ENCODE measurements at places on chromosomes 1 and 21. TPM values are rescaled to one million over a fixed set of nuclear protein-coding genes. Genes with fewer than 3 reads are reported as not detected.

DNA sequence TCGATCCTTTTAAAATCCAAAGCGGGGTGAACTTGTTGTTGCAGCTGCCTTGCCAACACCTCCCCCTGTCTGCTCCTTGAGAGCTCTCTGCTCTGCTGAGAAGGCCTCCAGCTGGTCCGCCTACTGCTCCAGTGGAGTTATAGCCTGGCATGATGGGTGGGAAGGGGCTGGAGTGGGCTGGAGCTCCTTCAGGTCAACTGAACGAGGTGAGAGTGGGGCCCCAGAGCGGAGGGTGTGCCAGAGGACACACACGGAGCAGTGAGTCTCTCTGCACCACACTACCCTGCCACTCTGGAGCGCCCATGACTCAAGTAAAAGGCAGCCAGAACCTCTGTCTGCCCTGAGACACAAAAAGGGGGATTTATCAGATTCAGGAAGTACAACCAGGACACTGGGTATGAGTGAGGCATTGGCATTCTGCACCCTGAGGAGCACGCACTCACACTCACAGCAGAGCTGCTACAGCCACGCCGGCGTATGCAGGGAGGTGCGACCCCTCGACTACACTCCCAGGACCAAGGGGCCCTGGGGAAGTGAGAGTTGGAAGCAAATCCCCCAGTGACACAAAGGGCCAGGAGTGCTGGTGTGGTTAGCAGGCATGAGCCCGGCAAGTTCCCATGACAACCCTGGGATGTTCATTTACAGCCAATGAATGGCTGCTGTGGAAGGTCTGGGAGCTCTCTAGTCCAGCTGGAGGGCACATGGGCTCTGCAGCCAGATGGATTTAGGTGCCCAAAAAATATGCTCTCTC is 28.0 kb upstream of the EVA1B start:
- no peak for DNase-seq

DNA sequence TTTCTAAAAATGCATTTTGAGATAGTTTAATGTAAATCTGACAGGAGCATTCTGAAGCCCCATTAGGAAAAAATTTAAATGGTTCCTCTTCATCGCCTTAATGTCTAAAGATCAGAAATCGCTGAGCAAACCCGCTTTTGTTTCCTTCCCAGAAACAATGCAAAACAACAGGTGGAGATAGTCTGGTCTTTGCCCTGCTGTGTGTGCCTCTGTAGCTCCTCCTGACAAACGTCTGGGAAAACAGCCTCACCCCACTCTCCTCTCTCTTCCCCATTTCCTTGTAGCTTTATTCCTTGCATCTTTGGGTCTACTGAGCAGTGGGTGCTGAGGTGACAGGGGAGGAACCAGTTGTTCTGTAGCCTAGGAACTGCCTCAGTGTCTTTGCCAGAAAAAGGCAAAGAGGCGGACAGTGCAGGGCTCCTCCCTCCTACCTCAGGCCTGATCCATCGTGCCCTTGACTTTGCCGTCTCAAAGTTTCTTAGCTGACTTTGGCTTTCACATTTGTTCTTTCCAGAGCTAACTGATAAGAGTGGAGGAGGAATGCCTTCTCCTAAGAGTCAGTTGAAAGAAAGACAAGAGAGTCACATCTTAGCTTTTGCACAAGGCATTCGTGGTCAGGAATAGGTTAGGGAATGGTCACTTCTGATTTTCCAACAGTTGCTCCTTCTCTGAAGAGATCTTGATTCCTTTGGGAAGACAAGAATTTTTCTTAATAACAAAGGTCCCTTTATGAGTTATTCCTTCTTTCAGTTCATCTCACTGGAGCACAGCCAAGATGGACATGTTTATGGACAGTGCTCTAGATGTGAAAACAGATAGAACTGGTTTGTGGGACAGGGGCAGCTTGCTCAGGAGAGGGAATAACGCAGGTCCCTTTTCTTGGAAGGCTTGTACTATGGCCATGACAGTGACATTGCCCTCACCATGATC is 24.9 kb downstream of the SYT11 start:
- peak; percentile 20 for DNase-seq

DNA sequence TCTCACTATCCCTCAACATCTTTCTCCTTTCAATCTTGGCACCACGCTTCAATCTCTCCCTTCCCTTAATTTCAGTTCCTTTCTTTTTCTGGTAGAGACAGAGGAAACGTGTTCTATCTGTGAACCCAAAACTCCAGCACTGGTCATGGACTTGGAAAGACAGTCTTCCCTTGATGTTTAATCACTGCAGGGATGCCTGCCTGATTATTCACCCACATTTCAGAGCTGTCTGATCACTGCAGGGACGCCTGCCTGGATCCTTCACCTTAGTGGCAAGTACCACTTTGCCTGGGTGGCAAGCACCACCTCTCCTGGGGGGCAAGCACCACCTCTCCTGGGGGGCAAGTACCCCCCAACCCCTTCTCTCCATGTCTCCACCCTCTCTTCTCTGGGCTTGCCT is 27.8 kb downstream of the SELL start:
- DNase-seq, result no peak

- DNase-seq, result no peak
Observed at GRCh38 chr1:166944186-166944967, 31.0 kb downstream of the ILDR2 start.

- DNase-seq, result no peak
Observed at GRCh38 chr1:211524521-211524920, 32.6 kb upstream of the RD3 start.

DNA sequence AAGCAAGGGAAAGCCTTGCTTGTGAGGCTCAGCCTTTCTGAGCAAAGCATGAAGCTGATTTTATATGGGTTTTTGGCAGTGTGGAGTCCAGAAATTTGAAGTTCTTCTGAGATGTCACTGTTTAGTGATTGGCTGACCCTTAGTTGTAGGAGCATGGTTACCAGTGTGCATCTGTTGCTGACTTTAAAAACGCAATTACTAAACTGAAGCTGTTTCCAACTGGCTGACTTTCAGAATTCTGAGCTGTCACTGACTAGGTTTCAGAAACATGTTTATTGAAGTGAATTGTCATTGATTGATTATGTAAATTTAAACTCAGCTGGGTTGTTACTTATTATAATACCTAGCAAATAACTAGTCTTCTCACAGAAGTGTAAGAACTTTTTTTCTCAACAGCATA is 89.4 kb downstream of the PDE4B start:
- DNase-seq, result no peak

GRCh38 chr1:53220171-53220961 is at the start of gene CZIB:
CZIB (minus strand) TSS chr1:53220634; CDS start chr1:53220575, 59 bp downstream.
- DNase-seq, result peak; percentile 95

DNA sequence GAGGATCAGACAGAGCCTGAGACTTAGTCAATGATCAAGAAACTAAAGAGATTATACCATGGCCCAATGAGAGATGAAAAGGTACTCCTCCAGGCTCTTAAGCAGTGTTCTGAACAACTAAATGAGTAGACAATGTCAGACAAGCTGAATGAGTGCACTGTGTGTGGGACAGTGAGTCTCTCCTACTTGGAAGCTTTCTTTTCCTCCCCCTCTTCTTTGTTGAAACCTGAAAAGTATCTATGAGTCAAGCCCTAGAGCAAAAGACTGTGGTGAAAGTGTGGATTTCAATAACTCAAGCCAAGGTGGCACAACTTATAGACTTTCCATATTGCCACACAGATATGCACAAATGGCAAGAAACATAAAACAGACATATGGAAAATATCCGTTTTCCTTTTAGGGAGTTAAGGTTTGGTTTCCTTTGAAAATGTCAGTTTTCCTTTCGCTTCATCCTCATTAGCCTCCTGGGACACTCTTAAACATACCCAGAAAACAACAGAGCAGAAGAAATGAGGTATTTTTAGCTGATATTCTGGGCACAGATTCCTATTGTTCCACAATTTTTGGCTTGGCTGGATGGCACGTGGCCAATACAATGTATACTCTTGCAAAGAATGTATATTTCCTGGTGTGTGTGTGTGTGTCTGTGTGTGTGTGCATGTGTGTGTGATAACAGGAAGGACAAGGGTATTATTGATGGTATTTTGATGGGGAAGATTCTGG is 96.6 kb downstream of the LMX1A start:
- no peak for DNase-seq

DNA sequence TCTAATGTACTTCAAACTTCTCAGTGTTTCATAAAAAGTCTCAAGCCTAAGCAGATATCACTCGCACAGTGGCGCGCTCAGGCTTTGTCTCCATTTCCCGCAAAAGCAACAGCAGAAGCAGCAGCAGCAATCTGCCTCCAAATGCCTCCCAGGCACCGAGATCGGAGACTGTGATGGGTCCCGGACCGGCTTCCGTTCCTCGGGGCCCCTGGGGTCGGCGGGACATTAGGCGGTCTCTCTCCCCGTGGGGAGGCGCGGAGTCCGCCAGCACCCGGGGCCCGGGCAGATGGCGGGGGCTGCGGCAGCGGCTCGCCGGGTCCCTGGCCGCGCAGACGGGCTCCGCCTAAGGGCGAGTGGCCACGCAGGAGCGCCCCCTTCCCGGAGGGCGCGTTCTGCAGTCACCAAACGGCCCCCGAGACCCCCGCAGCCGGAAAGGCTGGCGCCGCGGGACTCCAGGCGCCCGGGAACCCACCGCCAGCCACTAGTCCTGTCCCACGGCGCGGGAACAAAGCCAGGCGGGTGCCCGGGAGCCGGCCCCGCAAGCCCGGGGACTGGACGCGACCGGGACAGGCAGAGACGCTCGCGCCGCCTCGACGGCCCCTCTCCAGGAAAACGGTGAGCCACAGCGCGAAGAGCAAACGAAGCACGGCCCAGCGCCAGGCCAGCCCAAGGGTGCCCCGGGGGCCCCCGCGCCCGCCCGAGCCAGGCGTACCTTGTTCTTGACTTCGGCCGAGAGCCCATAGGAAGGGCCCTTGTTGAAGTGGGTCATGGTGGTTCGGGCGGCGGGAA is 590 bp downstream of the CNN3 start:
- peak; percentile 60 for DNase-seq

- DNase-seq, result no peak
Observed at GRCh38 chr1:167832693-167833092, 81.2 kb downstream of the ADCY10 start.

- DNase-seq, result no peak
Observed at GRCh38 chr1:170520601-170521000, 11.4 kb upstream of the GORAB start.

GRCh38 chr1:240190881-240191401 is 99.3 kb downstream of the FMN2 start:
- DNase-seq, result no peak

- DNase-seq, result no peak
Observed at GRCh38 chr1:119546641-119547040, 39.6 kb downstream of the HSD3B1 start.

DNA sequence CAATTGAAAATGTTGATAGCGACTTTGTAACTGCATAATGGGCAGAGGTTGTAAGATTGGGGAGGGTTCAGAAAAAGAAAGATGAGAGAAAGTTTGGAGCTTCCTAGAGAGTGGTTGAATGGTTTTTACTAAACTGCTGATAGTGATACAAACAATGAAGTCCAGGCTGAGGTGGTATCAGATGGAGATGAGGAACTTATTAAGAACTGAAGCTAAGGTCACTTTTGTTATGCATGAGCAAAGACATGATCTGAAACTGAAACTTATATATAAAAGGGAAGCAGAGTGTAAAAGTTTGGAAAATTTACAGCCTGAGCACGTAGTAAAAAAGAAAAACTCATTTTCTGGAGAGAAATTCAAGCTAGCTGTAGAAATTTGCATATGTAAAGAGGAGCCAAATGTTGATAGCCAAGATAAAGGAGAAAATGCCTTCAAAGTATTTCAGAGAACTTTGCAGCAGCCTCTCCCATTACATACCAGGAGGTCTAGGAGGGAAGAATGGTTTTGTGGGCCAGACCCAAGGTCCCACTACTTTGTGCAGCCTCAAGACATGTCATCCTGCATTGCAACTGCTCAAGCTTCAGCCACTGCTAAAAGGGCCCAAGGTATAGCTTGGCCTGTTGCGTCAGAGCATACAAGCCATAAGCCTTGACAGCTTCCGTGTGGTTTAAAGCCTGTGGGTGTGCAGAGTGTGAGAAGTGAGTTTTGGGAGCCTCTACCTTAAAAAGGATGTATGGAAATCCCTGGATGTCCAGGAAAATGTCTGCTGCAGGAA is 843.9 kb downstream of the AMY1C start:
- no peak for DNase-seq

DNA sequence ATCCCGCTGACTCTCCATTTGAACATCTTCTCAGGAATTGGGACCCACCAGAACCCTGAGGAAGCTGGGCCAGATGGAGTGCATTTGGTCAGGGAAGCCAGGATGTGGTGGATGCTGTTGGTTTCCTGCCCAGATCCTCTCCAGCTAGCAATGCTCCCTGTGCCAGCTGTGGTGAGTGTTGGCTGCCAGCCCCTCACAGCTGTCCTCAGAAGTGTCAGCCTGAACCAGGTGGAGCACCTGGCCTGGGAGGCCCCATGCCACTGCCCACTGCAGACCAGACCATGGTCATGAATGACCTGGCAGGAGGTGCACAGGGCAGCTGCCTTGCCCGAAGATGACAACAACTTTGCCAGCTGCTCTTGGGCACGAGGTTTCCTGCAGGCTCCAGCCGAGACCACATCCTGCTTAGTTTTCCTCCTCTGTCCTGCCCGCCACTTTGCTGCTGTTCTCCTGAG is 54.4 kb downstream of the PRSS38 start:
- DNase-seq, result no peak

DNA sequence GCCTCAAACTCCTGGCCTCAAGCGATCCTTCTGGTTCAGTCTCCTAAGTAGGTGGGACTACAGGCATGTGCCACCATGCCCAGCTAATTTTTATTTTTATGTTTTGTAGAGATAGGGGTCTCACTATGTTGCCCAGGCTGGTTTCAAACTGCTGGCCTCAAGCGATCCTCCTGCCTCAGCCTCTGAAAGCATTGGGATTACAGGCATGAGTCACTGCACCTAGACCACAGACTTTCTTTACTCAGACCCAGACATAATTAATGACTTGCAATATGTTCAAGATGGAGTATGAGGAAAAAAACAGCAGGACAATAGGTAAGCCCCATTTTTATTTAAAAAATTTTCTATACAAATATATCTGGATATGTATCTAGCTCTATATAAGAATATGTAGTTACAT is 13.2 kb downstream of the KANK4 start:
- DNase-seq, result no peak

- no peak for DNase-seq
Observed at GRCh38 chr1:40183055-40183710, 22.0 kb downstream of the RLF start.

CD5L gene
- total RNA-seq, result not detected

FCRL5 gene
- 1.8 TPM for total RNA-seq

PLA2G2D gene
- 0.21 TPM for total RNA-seq

NBPF4 gene
- total RNA-seq, result 0.59 TPM

STYXL2 gene
- total RNA-seq, result 0.10 TPM

KCNK1 gene
- 31.2 TPM for total RNA-seq

HAO2 gene
- total RNA-seq, result not detected

RPTN gene
- not detected for total RNA-seq

RGS5 gene
- total RNA-seq, result 41.7 TPM

IL19 gene
- total RNA-seq, result 0.40 TPM

C1QC gene
- total RNA-seq, result 45.4 TPM

ENTREP3 gene
- total RNA-seq, result 22.0 TPM
